ENCODE measurements at places on chromosomes 7 and 10.

- DNase-seq, result no peak
Observed at GRCh38 chr7:131189488-131189887, 138.2 kb upstream of the MKLN1 start.

GRCh38 chr10:23173214-23174073 is 18.7 kb upstream of the PTF1A start:
- DNase-seq, result no peak

DNA sequence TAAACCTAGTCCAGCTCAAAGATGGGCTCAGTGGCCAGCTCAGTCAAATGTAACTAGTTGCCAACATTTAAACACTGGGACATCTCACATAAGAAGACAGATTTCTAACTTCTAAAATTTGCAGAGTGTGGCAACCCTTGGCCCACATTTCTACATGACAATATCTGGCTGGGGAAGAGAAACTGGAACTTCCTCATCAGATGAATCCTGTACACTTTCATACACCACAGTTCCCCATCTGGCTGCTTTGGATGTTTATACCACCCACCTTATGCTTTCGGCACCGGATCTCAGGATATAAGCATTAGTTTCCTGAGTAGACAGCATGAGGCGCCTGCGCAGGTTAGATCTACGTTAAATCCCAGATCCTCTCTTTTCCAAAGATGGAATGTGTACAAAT is 199.3 kb downstream of the PRKG1 start:
- DNase-seq, result no peak

- DNase-seq, result no peak
Observed at GRCh38 chr7:11424006-11424405, 408.0 kb downstream of the THSD7A start.

- no peak for DNase-seq
Observed at GRCh38 chr10:98533241-98533640, 86.5 kb upstream of the HPS1 start.

DNA sequence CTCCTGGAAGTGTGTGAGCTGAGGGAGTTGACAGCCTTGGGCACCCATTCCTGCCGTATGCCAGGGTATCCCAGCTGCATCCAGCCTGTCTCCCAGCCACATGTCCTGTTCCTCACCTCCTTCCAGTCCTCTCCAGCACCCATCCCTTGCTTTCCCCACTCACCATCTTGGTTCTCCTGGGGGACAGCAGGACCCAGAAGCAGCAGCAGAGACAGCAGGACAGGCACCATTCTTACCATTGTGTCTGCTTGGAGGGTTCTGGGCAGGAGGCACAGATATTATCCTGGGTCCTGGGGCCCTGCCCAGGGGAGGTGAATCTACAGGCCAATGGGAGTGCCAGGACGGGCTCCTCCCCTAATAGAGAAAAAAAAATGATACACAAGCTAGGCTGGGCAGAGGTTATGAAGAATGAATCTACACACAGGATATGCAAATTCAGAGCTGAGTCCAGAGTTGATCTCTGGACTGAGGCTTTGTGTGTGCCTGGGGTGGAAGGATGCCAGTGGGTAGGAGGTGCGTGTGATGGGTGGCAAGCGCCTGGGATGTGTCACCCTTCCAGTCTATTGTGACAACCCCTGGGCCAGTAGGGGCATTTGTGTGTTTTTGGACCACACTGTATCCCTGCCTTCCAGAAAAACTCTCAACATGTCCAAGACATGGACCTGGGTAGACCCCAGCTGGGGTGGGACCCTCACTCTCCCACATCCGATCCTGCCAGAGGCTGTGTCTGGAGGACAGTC is at the start of gene AZGP1:
Gene AZGP1, minus strand, starts transcription at position 250 of the 740 bp plus-strand sequence. Its CDS starts 11 bp downstream, at position 239.
- peak; percentile 3 for DNase-seq

- DNase-seq, result no peak
Observed at GRCh38 chr7:134362587-134363483, 46.1 kb upstream of the SLC35B4 start.

DNA sequence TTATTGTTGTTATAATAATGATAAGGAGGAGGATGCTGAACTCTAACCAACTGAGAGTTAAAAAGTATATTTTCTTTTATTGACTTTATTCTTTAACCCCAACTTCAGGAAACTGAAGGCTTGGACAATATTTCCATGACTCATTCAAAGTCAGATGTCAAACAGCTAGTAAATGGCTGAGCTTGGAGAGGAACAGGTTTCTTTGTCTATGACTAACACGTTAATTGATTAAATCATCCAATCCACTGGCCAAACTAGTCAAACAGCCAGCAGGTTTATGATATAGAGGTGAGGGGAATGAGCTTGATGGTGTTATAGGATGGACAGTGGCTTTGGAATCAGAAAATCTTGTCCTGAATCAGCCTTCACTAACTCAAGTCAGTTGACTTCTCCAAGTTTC is 119.1 kb upstream of the WDR11 start:
- no peak for DNase-seq

DNA sequence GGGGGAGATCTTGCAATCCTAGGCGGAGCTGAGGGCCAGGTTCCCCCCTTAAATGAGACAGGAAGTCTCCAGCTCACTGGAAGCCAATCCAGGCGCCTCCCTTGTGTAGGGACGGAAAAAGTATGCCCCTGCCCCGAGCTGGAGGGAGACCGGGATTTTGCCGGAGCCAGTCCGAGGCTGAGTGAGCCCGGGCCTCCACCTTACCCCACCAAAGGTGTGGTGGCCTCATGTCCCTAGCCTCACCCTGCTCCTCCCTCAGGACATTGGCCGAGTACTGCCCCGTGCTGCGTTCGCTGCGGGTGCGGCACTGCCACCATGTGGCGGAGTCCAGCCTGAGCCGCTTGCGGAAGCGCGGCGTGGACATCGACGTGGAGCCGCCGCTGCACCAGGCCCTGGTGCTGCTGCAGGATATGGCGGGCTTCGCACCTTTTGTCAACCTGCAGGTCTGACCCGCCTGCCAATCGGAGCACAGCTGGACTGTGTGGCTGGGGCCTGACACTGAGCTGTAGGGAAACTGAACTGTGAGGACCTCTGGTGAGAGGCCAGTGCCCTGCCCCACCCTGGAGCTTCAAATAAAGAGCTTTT is 2.0 kb downstream of the FBXL15 start:
- peak; percentile 61 for DNase-seq

- DNase-seq, result no peak
Observed at GRCh38 chr7:32299133-32299702, 191.0 kb downstream of the LSM5 start.

DNA sequence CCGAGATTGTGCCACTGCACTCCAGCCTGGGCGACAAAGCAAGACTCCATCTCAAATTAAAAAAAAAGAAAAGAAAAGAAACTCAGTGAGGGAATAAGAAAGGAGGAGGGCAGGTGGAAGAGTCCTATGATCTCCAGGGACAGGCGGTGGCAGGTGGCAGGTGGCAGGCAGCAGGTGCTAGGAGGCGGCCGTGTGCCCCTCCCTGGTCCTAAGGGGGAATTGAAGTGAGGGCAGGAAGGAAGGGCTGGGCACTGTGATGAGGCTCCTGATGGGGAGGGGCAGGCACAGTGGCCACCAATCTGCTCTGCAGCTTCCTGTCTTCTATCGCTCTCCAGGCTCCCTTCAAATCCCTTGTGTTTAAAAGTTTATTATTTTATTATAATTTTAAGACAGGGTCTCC is 41.2 kb upstream of the UBE3C start:
- peak; percentile 67 for DNase-seq
